ENCODE measurements at places on chromosomes 11 and 22.
A peak's percentile ranks its signal among the peaks of the same experiment; 100 is the strongest.

DNA sequence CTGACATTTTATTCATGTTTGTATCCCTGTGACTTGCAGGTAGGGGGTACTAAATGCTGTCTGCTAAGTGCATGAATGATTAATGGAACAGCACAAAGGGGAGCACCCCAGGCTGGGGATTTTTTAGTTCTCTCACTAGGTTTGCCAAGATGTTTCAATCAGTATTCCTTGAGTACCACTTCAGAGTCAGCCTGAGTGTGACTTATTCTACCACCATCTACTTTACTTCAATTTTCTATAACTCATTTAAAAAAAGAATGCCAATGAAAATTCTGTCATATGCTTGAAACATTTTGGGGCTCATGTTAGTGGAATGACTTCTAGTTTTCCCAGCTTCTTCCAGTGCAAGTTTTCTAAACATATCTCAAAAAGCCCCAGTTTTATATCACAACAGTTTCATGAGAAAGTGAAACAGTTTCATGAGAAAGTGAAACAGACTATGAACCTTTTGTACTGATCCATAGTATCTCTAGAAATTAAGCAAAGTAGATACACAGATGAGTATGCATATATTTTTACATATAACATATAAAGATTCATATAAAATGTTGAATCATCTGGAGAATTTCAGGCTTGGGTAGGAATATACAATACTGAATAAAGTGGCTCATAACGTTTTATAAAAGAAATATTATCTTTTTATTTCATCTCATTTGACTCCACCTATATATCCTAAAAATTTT, 252.4 kb downstream of the GRM5 start:
- DNase-seq, result no peak

- DNase-seq, result no peak
Observed at GRCh38 chr11:1832920-1833295, 1.9 kb upstream of the SYT8 start.

DNA sequence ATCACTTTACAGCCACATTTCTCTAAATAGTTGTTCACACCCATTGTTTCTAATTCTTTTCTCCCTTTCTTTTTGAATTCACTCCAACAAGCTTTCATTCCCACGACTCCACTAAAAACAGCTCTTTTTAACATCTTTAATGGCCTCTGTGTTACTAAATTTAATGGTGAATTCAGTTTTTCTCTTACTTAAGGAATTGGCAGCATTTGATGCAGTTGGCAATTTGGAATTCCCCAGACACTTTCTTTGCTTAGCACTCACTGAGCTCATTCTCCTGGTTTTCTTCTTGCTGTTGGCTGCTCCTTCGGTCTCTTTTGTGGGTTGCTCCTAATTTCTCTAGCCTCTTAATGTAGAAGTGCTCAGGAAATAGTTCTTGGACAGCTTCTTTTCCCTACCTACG, 40.5 kb upstream of the OR9Q1 start:
- DNase-seq, result no peak

GRCh38 chr11:122229481-122230384, 113.7 kb upstream of the BLID start:
- no peak for DNase-seq

DNA sequence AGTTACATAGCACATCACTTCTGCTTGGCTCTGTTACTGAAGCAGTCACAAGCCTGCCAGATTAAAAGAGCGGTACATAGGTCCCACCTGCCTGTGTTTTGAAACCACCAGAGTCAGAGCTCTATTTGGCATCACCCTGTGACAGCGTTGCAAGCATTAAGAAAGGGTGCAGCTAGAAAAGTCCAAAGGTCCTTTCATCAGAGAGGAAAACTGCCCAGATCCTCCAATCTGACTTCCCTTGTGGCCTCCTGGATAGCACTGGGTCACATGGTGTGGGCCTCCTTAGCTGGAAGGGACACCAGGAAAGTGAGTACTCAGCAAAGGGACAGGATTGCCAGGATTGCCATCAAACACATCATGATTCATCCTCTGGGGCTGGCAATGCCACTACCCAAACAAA, 22.9 kb downstream of the STX3 start:
- DNase-seq, result no peak

- no peak for DNase-seq
Observed at GRCh38 chr22:19394274-19395050, 37.1 kb downstream of the HIRA start.

- DNase-seq, result no peak
Observed at GRCh38 chr11:16296273-16296672, 60.1 kb downstream of the SOX6 start.

- no peak for DNase-seq
Observed at GRCh38 chr22:30627471-30627870, 8.1 kb upstream of the SLC35E4 start.

DNA sequence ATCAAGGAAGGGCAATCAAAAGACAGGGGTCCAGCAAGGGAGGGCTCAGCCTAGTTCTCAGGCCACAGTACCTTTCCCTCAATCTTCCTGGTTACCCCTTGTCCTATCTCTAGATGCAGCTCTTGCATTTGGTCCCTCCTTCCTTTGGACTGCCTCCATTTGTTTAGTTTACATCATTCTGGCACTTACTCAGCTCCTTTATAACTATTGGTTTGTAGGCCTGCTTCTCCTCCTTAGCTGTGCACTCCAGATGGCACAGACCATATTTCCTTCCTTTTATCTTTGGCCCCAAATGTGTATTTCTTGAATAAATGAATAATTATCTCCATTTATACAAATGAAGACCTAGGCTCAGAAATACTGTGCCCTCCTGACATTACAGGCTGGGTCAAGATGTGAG, 92.3 kb upstream of the AMOTL1 start:
- DNase-seq, result no peak

DNA sequence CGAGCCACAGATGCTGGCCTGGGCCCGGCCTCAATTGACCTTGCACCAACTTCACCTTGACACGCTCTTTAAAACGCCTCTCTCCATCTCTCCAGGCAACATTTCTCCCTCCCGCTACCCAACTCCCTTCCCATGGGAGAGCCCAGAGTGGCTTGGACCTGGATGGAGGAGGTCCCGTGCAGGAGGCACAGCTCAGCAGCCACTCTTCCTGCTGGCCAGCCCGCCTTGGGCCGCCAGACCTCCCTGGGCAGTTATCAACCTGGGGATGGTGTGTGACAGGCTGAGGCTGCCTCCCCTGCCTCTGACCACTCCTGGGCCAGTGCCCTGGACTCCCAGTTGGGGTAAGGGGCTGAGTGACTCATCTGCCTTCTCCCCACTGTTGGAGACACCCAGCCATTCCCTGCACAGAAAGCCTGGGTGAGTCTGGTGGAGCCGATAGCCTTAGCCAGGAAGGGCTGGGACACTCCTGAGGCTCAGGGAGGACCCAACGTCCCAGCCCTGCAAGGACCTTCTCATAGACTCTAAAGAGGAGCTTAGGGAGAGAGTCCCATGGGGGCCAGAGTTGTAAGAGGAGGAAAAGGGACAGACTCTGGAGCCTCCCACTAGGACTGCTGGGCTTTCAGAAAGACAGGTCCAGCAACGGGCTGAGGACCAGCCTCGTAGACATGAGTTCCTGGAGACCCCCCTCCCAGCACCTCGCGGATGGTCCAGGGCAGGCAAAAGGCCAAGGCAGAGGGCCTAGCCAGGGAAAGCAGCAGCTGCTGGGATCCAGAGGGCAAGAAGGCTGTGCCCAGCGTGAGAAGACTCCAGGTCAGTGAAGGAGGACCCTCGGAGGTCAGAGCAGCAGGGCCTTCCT, 131.7 kb downstream of the CEP164 start:
- DNase-seq, result no peak

GRCh38 chr11:6531267-6531752, 34.2 kb downstream of the DNHD1 start:
- no peak for DNase-seq

DNA sequence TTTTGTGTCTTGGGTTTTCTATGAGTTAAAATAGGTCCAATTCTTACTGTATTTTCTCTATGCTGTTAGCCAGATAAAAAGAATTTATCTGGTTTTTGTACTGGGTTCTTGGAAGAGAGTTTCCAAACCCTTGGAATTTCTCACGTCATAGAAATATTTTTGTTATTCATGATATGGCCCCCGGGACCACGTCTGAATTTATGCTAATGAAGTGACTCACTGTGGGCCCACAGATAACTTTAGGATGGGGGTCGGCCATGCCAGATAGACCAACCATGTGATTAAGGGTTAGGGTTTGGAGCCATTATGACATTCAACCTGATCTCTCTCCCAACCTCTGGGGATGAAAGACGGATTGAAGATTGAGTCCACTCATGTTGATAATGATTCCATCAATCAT, 35.6 kb upstream of the DDI1 start:
- DNase-seq, result no peak

GRCh38 chr11:68446046-68446725, 14.4 kb upstream of the PPP6R3 start:
- no peak for DNase-seq

GRCh38 chr11:32511926-32512325, 71.7 kb upstream of the EIF3M start:
- DNase-seq, result no peak

DNA sequence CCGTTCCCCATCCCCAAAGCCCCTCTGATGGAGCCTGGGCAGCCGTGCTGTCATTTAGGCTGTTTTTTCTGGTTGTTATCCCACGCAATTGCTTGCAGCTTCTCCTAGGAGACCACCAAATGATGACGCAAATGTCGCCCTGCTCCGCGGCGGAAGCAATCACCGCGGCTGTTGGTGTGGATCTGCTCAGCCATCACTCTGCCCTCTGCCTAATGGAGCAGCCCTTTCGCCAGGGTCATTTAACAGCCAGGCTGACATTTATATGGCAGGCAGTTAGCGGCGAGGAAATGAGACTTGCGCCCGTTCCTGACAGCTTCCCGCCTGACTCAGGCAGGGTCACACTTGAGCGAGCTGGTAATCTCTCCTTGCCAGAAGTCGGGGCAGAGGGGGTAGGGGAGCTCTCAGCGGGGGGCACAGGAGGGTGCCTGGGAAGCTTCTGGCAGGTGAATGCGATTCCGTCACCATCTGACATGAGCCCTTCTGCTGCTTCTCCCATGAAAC, 97.9 kb upstream of the RTL6 start:
- no peak for DNase-seq

DNA sequence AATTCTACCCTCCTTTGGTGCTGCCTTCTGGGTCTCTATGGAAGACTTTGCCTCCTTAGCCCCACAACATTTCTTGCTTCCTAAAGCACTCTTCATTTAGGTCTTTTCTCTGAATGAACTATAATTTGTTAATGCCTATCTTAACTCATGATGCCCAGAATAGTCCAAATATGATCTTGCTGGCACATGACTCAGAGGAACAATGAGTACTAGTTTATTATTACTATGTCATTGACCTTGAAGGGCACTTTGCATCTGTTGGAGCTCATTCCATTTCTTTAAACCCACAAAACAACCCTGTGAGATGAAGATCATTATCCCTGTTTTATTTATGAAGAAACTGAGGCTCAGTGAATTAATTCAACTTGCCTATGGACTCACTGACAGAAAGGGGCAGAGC, 320.2 kb upstream of the PLET1 start:
- no peak for DNase-seq

GRCh38 chr11:26011474-26011873, 320.5 kb upstream of the ANO3 start:
- DNase-seq, result no peak

GRCh38 chr22:22906907-22907550, 19.4 kb downstream of the IGLL5 start:
- no peak for DNase-seq

DNA sequence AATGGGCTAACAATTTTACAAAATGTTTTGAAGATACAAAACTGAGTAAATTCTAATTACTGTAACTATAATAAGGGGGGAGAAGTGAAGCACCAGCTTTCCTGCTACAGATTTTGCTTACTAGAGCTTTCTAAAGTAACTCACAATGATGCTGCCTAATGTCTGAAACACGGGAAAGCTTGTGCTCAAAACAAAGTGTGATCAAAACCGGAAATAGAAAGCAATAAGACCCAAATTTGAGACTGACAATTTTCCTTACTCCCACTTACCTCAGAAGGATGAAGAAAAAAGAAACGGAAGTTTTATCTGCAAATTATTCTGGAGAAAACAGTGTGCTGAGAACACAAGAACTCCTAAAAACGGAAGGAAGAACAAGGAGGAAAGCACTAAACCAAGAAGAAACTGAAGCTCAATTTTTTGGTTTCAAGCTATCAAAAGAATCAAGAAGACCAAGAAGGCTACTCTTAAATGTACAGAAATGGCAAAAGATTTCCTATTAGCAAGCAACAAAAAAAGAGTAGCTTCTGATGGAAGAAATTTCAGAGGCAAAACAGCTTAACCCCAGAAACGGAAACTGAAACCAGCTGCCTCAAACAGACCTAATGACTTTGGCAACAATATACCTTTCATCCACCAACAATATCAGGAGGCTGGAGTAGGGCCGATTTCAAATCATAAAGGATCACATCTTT, 33.4 kb downstream of the AMBRA1 start:
- no peak for DNase-seq

DNA sequence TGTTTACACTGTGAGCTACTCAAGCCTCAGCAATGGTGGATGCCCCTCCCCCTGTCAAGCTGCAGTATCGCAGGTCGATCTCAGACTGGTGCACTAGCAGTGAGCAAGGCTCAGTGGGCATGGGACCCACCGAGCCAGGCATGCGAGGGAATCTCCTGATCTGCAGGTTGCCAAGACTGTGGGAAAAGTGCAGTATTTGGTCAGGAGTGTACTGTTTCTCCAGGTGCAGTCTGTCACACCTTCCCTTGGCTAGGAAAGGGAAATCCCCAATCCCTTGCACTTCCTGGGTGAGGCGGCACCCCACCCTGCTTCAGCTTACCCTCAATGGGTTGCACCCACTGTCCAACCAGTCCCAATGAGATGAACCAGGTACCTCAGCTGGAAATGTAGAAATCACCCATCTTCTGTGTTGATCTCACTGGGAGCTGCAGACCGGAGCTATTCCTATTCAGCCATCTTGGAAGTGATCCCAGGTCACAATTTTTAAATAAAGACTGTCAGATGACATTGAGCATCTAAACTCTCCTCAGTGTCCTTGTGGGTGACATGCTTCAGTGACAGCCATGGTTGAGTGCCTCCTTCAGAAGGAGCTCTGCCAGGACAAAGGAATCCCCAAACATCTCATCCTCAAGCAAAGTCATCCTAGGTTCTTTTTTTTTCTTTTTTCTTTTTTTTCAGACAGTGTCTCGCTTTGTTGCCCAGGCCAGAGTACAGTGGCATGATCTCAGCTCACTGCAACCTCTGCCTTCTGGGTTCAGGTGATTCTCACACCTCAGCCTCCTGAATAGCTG, 10.8 kb downstream of the SLC22A24 start:
- DNase-seq, result no peak

GRCh38 chr11:65781152-65781961, 581 bp upstream of the AP5B1 start:
- DNase-seq, result peak; percentile 88

DNA sequence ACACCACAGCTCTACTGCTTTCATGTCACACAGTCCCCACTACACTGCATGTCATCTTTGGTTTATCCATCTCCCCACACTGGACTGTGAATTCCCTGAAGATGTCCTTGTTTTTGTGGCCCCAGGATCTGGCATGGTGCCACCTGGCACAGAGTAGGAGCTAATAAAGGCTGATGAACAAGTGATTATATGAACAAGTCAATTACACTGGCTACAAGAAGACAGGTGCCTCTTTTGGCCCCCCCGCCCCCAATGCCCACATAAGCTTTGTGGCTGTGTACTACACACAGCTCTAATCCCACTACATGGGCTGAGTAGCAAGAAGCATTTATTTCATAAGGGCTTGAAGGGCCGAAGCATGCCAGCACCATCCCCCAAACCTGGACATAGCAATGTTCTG, 24.7 kb downstream of the PLEKHA7 start:
- DNase-seq, result no peak

- DNase-seq, result peak; percentile 19
Observed at GRCh38 chr11:114076921-114077331, 17.4 kb downstream of the ZBTB16 start.

GRCh38 chr11:7520011-7520942, 6.5 kb downstream of the PPFIBP2 start:
- no peak for DNase-seq

Data from suprapubic skin (tissue), 4 donors.